ENCODE measurements at places on chromosomes 6 and 20.

GRCh38 chr20:10300582-10301446 is 82.2 kb downstream of the SNAP25 start:
- no peak for DNase-seq

- DNase-seq: no peak
Measured at GRCh38 chr6:16168858-16169257, 40.0 kb downstream of the MYLIP start.

GRCh38 chr6:170224694-170225660 is 65.9 kb downstream of the DLL1 start:
- no peak for DNase-seq

DNA sequence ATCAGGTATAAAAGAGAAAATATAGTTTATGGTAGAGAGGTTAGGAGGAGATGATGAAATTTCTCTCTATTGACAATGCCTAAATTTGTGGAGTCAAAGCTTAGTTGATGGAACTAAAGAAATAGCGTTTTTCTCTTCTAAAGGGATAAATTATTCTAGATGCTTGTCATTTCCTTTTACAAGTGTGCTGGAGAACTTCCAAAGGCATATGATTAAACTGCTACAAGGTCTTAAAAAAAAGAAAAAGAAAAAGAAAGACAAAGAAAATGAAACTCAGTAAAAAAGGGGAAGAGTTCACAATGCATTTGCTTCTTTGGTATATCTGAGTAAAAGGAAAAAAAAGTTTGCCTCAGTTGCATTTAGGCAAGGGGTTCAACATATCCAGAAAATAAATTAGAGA is 499.8 kb upstream of the PTCHD4 start:
- DNase-seq: no peak

- DNase-seq: no peak
Measured at GRCh38 chr20:16292226-16292880, 280.9 kb downstream of the KIF16B start.

GRCh38 chr6:33607784-33608161 is 13.3 kb upstream of the ITPR3 start:
- no peak for DNase-seq

DNA sequence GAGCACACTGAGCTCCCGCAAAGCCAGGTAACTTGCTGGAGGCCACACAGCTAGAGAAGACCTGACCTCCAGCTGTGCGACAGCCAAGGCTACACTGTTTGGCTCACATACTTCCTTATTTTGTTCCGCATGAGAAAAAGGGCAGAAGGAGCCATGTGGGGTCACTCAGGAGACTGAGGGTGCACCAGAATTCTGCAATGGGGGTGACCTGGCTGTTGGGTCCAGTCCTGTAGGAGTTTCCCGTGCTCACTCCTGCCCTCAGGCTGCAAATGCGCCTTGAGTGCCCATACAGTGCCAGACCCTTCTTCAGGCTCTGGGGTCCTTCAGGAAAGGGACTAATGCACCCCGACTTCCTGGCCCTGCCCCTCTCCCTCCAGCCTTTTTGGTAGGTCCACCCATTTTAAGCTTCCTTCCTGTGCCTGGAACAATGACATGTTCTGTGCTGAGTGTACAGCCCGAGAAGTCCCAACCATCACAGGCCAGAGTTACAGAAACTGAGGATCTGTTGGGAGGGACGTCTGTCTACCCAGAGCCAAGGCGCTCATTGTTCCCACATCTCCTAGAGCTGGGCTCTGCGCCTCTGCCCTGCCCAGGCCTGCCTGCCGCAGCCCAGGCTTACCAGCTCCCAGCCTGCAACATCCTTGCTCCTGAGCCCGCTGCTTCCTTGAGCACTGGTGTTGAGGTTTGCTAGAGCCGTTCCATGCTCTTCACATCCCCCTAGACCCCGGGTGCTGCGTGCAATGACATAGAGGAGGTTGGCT is 33.5 kb upstream of the CD93 start:
- no peak for DNase-seq

DNA sequence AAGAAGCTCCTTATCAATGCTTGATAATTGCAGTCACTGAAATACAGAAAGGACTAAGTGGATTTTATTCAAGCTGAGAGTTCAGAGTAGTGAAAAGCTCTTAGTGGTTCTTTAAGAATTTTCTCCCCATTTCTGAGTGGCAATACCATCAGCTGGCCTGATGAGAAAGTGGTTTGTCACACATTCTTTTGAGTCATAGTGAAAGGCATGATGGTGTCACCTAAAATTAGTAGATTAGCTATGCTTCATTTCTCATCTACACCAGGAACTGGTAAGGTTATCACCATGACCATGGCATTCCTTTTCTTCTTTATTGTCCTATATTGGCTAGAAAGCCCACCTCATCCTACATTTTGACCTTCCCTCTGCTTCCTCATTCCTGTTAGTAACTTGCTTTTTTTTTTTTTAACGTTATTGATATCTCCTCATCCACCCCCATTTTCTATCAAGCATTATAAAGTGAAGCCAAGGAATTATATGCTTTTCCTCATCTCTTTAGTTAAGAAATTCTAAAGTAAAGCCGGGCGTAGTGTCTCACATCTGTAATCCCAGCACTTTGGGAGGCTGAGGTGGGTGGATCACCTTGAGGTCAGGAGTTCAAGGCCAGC is 67.4 kb upstream of the LOC128125822 start:
- no peak for DNase-seq

DNA sequence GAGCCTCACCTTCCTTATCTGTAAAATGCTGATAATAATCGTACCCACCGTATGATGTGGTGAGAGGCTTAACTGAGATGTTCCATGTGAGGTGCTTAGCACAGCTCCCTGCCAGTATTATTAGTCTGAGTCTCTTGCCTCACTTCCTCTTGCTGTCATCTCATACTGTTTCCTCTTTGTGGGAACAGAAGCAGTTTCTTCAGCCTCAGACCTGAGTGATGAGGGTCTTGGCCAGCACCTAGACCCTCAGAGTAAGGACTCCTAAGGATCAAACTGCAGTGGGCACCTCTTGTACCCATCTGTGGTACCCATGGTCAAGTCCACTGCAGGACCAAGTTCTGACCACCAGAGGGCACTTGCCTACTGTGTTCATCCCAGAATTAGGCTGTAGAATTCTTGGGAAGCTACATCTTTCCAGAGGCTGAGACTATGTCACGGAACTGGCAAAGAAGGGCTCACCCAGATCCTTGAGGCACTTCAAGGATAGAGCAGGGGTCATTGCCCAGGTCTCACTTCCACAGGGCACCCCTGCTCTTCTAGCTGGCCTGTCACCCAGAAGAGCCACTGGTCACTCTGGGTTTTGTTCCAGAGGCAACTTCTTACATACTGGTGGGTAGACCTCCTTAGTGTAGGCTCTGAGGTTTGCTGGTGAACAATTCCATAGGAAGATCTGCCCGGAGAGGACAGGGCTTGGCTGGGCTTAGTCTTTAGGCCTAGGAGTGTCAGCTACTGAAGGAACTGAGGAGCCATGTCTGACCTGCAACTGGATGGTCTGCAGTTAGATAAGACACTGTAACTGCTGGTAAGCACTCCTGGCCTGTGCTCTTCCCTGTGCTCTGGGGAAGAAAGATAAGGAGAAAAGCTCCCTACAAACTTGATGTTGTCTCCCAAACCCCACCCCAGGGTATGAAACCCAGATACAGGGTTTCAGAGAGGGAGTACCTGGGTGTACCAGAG is 20.6 kb upstream of the SGK2 start:
- no peak for DNase-seq

- no peak for DNase-seq
Measured at GRCh38 chr6:36701401-36701991, 3.9 kb downstream of the RAB44 start.

GRCh38 chr6:42762426-42762859 is 16.5 kb upstream of the TBCC start:
- no peak for DNase-seq

Measured in activated CD8-positive, alpha-beta memory T cell treated with anti-CD3 and anti-CD28 coated beads for 4 hours (primary cell).